ENCODE measurements at places on chromosomes 13 and 19. TPM values are rescaled to one million over a fixed set of nuclear protein-coding genes. Genes with fewer than 3 reads are reported as not detected.

- no peak for DNase-seq
Measured at GRCh38 chr13:30618930-30619279, 1.2 kb downstream of the USPL1 start.

ZNF112 gene
- total RNA-seq: 5.8 TPM

DNA sequence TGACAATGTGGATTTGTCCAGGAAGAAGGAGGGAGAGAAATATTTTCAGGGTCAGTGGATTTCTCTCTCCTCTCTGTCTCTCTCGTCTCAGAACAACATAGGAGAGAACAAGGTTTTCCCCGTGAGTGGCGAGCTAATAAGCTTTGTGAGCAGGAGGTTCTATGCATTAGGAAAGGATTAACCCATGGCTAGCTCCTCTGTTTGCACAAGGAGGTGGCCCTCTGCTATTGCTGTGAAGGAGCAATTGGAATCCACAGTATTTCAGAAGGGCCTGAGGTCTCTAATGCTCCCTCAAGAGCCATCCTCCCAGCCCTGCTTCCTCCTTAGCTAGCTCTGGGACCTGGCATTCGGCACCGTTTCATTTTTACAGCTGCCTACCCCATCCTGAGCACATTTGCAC, 288.9 kb upstream of the MAB21L1 start:
- no peak for DNase-seq

DNA sequence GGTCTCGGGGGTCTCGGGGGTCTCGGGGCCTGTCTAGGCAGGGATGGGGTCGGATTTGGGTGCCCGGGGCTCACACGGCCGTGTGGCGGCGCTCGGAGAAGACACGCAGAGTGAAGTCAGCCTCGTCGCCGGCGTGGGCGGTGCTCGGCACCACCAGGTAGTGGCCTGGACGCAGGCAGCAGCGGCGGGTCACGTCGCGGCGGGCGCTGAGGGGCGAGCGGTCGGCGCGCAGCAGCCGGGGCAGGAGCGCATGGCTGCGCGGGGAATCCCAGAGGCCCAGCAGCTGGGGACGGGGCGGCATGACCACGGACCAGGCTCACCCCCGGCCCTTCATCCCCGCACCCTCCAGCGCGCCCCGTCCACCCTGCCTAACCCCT, 8.2 kb downstream of the CAPN12 start:
- no peak for DNase-seq

DNA sequence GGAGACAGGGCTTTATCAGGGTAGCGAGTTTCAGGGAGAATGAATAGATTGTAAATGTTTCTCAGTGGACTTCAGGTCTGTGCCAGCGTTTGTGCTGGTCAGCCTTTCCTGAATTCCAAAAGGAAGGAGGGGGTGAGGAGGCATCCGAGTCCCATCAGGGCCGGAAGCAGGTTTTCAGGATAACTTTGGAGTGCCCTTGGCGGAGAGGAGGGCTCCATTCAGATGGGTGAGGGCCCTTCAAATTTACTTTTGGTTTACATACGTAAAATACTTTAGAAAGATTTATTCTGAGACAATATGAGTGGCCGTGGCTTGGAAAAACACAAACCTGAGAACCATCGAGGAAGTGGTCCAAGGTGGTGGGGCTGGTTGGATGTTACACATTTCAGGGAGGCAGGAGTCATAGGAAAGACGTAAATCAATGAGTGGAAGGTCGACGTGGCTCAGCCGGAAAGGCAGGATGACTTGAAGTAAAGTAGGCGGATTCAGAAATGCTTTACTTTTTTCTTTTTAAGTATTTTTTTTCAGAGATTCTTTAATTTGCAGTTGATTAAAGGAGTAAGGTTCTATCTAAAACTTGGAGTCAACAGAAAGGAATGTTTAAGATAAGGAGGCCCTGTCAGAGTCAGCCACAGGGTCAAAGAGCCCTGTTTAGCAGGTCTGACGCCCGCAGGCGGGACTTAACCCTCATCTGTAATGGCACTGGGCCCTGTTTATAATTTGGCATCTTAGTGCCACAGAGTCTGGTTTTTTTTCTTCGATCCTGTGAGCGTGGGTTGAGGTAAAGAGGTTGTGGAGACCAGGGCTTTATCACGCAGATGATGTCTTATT, 32.8 kb downstream of the ATP11A start:
- DNase-seq: peak; percentile 98

- DNase-seq: peak; percentile 19
Measured at GRCh38 chr13:110716247-110716515, 2.7 kb downstream of the ING1 start.

GRCh38 chr13:108708921-108709320, 79.5 kb downstream of the MYO16 start:
- DNase-seq: no peak

DNA sequence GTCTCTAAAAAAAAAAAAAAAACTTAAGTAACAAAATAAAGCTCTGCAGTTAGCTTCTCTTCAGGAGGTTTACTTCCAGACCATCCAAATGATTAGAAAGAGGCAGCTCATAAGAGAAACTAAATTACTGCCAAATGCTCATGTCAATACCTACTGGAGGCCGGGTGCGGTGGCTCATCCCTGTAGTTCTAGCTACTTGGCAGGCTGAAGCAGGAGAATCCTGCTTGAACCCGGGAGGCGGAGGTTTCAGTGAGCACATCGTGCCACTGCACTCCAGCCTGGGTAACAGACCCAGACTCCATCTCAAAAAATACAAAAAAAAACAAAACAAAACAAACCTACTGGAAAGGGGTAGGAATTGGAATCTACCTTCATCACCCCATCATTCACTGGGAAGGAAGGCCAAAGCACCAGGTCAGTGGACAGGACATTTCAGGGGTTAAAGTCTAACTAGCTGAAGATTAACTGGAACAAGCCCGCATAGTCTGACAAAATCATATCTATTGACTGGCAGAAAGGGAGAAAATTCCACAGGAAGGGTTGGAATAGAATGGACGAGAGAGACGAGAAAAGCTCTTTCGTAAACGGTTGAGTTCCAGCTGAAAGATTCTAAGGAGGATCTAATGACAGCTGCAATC, 1.3 kb downstream of the ZFP14 start:
- DNase-seq: no peak

DNA sequence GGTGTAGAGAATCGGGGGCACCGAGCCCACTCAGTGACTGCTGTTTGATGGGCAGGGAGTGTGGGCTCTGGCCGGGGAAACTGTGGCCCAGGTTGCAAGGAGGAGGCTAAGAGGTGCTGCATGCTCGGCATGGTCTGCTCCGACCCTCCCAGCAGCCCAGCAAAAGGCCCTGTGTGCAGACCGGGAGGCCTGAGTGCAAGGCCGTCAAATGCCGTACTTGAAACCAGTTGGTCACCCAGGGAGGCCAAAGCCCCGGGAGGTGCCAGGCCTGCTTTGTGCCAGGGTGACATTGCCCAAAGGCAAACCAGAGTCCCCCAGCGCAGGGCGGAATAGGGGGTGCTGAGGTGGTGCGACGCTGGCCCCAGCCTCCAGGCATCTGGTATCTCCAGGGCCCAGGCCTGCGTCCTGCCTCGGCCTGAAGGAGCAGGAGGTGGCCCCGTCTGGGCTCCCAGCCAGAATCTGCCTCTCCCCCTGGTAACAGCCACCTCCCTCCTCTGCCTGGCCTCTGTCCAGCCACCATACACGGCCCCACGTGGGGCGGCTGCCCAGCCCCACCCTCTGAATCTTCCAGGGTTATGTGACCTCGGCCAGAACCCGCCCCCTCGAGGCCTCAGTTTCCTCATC, 4.0 kb downstream of the PIK3R2 start:
- peak; percentile 87 for DNase-seq

FPR2 gene
- total RNA-seq: not detected

OR10H1 gene
- total RNA-seq: not detected

- peak; percentile 58 for DNase-seq
Measured at GRCh38 chr19:35935911-35936737, at the start of gene LRFN3. Gene LRFN3, plus strand, starts transcription at chr19:35936374. Its CDS starts 3,052 bp downstream, at chr19:35939426.

GRCh38 chr13:111262715-111263114, 57.7 kb upstream of the TEX29 start:
- DNase-seq: no peak

GRCh38 chr19:42366673-42367072, 23.4 kb downstream of the CNFN start:
- no peak for DNase-seq

PPM1N gene
- total RNA-seq: 0.99 TPM

DNA sequence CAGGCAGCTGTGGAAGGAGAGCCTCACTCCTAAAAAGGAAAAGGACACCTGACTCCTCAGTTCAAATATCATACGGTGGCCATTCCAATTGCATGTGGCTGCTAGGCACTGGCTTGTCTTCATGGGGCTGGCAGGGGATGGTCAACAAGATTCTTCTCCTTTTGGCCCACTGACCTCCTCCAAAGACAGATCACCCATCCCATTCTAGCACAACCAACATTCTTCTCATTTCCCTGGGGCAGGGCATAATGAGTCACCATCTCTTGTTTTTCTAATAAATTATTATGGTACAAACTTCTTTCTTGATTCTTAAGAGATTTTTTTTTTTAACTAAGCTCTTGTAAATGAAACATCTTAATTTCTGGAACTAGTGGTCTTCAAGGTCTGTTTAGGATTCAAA, 136.7 kb upstream of the NBEA start:
- no peak for DNase-seq

Data from fibroblast of the aortic adventitia (primary cell).